ENCODE measurements at places on chromosomes 4 and X.

DNA sequence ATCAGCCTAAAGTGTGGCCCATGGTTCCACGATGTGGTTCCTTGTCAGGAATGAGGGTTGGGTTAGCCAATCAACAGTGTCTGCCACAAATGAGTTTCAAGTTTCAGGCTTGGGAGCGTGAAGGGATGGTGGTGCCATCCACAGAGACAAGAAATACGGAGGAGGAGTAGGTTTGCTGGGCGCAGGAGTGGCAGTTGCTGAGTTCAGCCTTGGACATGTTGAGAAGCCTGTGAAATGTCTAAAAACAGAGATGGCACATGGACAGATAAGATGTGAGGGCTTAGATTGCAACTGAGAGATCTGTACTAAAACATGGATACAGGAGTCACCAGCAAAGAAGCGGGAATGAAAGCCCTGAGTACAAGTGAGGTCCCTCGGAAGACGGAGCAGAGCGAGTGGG is 481.0 kb downstream of the BCOR start:
- no peak for DNase-seq

DNA sequence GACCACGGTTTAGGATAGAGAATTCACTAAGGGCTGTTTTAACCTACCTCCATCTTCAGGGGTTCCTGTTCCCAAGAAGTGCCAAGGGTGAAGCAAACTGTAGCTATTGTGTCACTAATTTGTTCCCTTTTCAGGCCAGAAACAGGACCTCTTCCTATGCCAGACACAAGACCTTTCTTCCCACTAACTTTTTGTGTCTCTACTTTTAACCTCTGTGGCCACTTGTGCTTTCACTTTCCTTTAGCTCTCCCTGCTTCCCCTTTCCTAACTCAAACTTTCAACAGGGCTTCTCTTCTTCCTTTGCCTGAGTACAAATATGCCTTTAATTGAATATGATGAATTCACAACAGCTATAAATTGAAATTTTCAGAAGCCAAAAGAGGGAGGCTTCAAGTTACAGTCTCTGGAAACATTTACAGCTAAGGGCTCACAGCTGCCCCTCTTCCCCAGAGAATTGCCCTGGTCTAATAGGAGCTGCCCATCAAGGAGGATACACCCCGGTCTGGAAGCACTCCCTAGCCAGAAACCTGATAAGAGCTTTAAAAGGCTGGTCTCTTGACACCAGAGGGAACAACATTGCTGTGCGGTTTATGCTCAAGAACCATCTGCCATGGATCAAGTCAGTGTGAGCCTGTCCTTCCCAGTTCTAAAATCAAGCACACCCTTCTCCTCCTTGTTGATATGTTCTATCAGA is 61.7 kb upstream of the PLS3 start:
- DNase-seq: no peak

DNA sequence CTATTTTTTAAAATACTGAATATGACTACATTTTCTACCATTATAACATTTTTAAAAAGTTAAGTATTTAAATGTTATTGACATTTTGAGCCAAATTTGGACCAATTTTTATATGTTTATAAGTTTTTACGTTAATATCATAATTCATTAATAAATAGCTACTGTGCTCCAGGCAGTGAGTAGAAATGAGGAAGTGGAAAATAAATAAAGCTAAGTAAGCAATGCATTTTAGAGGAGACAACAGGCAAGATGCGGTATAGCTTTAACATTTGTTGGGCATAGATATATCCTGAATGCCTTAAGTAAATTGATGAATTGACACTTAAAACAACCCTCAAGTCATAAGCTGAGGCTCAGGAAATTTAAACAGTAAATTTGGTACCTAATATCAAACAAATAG is 474.8 kb downstream of the PCDH10 start:
- no peak for DNase-seq

- DNase-seq: no peak
Observed at GRCh38 chr4:86919561-86920223, 15.1 kb upstream of the AFF1 start.

DNA sequence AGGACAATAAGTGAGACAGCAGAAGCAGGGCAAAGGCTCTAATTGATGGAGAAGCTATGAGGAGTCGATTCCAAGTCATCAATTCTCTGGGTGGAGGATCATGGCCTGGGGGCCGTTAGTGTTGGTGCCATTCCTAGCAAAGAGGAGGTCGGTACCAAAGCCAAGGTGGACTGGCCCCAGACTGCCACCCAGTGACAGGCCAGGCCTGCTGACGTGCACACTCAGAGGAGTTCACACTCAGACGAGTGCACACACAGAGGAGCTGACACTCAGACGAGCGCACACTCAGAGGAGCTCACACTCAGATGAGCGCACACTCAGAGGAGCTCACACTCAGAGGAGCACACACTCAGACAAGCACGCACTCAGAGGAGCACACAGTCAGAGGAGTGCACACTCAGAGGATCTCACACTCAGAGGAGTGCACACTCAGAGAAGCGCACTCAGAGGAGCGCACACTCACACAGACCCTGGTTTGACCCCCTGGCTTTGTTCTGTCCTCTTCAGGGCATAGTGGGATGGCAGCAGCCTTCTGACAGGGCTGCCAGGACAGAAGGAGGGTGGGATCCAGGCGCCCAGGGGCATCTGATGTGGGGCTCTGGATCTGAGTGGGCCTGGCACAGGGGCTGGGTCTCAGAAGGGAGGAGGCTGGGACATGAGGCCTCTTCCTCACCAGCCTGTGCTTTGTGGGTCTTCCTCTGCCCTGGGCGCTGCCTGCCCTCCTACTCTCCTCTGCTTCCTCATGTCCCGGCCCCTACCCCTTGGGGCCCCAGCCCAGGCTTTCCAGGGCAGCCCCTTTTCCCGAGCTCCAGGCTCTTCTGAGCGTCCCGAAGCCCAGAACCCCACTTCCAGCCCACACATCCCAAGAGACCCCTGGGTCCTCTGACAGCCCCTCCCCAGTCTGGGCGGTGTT is 41.7 kb upstream of the NKX1-1 start:
- no peak for DNase-seq

DNA sequence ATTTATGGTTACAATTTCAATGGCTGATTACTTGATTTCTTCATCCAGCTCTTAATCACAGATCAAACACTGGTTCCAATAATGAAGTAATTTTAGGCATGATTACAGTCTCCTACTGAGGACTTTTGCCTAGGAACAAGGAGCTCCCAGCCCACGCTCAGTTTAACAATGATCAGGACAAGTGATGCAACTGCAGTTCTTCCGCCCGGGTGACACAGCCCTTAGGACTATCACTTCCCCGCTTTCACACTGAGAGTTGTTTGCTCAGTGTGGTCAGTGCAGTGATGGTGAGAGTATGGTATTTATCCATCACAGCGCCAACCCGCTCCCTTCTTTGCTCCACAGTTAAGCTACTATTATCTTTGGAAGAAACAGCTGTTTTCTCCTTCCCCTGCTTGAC is 203.2 kb upstream of the MBNL3 start:
- no peak for DNase-seq

GRCh38 chr4:16169490-16169889 is 56.8 kb downstream of the TAPT1 start:
- DNase-seq: no peak

DNA sequence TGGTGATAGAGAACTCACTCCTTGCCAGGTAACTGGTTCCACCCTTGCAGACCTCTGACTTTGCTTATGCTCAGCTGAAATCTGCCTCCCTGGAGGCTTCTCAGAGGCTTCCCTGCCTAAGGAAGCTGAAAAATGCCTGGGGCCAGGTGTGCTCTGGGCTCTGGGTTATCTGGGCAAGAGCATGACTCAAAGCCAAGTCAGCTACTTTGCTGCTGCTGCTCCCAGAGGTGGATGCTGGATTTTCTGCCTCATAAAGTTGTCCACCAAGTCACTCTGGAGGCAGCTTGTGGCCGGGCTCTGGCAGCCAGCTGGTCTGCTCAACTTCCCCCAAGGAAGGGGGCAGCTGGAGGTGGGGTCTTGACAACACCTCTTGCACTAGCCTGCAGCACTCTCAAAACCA is 132.7 kb downstream of the PJA1 start:
- DNase-seq: no peak

DNA sequence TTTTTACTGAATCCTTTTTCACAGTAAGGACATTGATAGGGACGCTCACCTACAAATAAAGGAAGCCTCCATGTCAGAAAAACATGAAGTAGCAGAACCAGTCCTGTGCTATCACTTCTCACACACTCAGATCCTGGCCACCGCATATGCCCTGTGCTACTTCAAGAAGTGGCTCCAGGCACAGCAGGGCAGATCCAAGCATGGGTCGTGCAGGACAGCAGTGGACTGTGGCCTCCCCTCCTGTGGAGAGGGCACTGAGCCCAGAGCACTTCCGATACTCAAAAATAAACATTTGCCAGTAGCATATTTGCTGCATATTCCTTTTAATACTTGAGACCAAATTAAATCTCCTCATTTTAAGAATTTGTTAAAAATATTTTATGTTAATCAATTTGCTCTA is 167.9 kb downstream of the PRDM5 start:
- peak; percentile 53 for DNase-seq

DNA sequence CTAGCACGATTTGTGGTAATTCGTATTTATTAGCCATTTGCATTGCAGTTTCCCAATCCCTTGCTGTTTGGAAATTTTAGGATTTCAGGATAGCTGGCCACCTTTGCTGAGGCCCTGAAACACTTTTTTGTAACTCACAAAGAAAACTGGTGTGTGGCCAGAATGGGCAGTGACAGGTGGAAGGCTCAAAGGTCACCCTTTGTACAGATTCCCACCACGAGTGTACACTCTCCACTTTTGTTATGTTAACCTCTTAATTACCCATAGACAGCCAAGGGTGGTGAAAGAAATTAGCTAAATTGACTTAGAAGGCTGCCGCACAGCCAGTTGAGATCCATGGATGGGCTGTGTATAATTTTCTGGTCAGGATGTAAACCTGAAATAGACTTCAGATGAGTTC is 109.7 kb upstream of the ARX start:
- DNase-seq: no peak

GRCh38 chr4:78720994-78721677 is 55.0 kb upstream of the BMP2K start:
- no peak for DNase-seq

DNA sequence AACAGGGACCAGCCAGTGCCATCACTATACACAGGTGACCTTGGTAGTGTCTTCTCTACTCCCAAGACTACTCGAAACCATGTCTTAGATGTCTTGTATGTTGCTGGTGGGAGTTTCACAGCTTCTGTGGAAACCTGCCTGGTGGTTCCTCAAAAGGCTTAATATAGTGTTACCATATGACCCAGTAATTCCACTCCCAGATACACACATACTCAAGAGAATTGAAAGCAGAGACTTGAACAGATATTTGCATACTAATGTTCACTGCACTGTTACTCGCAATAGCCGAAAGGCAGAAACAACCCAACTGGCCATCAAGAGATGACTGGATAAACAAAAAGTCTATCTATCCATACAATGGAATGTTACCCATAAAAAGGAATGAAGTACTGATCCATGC is 3.1 kb downstream of the TFDP3 start:
- no peak for DNase-seq

DNA sequence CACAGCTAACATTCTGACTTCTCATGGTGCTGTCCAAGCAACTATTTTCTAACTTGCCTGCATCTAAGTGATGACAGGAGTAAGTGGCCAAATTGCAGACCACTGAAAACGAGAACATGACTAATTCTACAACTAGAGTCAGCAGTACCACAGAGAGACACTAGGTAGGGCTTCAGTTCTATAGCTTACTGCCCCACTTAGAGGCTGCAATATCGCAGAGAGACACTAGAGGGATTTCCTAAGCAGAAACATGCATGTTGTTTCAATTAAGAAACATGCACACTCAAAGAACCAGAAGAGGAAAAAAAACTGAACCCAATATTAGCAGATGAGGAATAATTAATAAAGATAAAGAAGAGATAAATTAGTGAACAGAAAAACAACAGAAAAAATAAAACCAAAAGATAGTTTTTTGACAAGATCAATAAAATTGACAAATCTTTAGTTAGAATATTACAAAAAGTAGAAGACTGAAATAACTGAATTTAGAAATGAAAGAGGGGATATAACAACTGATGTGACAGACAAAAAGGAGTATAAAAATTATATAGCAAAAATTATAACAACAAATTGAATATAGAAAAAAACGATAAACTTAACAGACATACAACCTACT is 100.8 kb downstream of the SPIN4 start:
- DNase-seq: peak; percentile 69

DNA sequence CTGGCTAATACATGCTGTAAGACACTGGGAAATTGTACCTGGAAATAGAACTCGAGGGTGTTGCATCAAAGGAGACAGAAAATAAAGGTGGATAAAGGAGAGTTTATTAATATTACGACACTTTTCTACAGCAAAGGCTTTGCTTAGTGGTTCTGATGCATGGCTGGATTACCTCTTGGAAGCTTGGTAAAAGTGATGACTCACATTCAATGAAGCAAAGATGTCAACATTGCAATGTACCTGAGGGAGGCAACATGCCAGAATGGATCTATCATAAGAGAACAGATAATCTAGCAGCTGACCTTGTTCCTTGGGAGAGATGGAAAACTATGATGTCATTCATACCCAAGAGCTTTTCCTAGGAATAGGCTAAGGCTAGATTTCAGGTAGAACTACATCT is 735.1 kb upstream of the DIAPH2 start:
- DNase-seq: no peak

DNA sequence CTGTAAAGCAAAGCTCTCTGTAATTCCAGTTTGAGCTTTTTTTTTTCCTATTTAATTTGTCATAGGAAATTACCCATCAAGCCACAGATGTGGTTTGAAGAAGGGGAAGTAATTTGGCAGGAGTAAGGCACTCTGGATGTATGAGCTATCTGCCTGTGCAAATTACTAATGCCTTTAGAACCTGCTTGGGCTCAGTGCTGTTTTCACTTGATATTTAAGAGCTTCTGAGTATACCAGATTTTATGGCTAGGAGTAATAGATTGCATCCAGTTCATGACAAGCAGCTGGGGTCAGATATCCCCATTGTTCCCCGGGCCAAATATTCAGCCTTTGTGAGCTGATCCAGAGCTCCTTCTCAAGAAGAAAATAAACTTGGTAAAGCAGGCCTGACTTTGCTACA is 89.1 kb downstream of the DCAF8L2 start:
- no peak for DNase-seq

DNA sequence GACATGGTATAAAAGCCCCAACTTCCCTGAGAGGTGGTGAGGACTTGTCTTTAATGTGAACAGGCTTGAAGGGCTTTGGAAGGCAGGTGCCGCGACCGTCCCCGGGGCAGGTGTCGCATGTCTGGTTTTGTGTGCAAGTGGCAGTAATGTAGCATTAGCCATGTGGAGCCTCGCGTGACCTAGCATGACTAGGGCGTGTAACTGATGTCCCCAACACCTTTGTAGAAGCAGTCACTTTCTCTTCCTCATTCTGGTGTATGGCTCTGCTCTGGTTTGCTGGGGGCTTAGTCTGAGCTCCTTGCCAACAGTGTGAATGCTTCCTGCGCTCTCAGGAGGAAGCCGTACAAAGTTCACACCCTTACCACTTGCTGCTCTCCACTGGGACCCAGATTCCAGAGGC is 145.7 kb downstream of the AMMECR1 start:
- no peak for DNase-seq

- DNase-seq: no peak
Observed at GRCh38 chr4:83629945-83630721, 94.2 kb downstream of the GPAT3 start.

Measured in cerebellar cortex (tissue), 1 donor.